Esophagus squamous epithelium (tissue), 5 donors: ENCODE measurements at places on chromosomes 12 and 14.

DNA sequence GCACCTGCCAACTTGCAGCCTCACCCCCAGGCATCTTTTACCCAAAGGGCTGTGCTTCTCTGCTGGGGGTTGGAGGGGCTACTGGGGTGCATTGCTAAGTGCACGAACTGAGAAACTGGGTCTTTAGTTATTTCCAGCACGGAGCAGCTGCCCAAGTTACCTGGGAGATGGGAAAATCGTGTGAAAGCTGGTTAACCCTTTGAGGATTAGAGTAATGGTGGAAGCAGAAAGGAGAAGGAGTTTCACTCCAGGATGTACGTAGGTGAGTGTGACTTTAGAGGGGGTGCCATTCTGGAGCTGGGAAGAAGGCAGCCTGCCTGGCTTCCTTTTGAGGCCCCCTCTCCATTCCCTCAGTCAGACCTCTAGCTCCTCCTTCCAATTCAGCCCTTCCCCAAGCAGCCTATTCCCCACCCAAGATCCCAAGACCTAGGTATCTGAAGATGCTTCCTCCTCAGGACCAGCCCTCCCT, 1.0 kb upstream of the ADCY6 start:
- no peak for DNase-seq

DNA sequence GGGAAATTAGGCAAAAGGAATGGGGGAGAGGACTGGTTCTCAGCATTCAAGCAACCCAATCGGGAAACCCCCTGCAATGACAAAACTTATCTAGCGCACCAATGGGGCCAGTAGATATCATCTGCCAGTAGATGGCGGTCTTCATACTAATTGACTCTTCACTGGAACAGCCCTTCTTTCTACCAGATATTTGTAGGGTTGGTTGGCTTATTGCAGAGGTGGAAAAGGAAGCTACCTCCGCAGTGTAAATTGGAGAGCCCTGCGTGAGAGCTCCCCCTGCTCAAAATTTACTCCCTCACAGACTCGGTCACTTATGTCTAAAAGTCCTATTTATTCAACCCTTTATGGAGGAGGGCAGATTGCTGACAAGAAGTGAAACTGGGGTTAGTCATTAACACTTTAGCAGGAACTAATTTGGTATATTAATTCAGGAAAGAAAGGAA, 166.1 kb upstream of the CCND2 start:
- no peak for DNase-seq

DNA sequence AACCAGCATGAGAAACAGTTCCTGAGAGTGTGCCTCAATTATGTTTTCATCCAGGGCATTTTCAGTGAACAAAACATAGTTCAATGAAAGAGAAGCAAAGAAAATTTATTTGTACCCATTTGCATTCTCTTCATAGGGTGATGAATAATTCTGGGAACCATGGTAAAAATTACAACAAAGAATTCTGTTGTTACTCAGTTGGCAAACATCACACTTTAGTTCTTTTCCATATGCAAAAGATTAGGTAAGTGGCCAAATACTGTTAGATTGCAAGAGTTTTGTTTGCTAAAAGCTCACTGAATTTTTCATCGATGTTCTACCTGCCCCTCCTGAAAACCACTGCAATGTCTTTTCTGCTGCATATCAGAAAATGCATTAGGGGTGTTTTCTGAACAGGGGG, 132.4 kb upstream of the RGS6 start:
- DNase-seq: no peak

GRCh38 chr14:69703047-69704039, 63.6 kb upstream of the SRSF5 start:
- DNase-seq: no peak
